ENCODE measurements at places on chromosomes 2 and 18.

- no peak for DNase-seq
Measured at GRCh38 chr2:216666461-216667233, 28.7 kb downstream of the IGFBP5 start.

DNA sequence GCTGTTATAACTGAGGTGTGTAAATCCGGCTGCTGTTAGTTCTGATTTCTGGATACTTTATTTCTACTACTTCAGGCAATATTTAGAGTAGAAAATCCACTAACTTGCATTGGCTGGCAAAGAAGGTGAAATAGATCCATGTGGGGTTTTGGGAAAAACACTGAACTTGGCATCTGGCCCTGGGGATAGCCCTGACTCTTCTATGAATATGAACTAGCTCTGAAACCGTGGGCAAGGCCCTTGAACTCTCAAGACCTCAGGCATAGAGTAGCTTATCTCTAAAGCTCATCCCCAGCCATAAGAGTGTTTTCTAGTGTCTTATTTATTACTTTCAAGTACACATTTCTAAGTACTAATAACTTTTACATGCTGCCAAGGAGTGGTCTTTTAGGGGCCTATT lies 25.8 kb downstream of the PARD3B start:
- no peak for DNase-seq

DNA sequence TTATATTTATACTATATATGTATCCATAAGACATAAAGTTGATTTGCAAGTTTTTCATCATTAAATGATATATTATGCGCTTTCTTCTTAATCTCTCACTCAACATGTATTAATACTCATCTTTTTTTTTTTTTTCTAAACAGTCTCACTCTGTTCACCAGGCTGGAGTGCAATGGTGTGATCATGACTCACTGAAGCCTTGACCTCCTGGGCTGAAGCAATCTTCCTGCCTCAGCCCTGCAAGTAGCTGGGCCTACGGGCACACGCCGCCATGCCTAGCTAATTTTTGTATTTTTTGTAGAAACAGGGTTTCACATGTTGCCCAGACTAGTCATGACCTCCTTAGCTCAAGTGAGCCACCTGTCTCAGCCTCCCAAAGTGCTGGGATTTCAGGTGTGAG lies 51.4 kb upstream of the MAP4K3 start:
- no peak for DNase-seq

- no peak for DNase-seq
Measured at GRCh38 chr2:149597668-149598326, 10.2 kb upstream of the MMADHC start.

Data from BJ (cell line).